NCI-H1694 treated with DMSO at 0.1 percent for 48 hours (cell line): ENCODE measurements at places on chromosomes 6 and 20.

DNA sequence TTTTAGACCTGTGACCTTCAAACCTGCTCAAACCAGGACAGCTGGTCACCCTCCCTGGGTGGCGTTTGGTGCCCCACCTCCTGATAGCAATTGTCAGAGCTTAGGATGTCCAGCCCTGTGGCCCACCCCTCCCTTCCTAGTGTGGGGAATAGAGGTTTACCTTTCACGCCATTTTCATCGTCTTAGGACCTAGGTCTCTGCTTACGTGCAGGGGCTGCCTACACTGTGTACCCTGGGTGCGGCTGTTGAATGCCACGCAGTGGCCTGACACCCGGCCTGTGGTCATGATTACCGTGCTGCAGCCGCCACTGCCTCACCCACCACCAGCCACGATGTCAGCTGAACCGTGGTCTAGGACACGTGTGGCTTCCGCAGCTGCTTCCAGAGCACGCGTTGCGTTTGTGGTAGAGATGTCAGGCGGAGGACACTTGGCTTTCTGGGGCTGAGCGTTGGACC lies 157.3 kb downstream of the DTNBP1 start:
- DNase-seq = no peak

- DNase-seq = no peak
Observed at GRCh38 chr6:21144928-21145327, 448.6 kb upstream of the SOX4 start.

DNA sequence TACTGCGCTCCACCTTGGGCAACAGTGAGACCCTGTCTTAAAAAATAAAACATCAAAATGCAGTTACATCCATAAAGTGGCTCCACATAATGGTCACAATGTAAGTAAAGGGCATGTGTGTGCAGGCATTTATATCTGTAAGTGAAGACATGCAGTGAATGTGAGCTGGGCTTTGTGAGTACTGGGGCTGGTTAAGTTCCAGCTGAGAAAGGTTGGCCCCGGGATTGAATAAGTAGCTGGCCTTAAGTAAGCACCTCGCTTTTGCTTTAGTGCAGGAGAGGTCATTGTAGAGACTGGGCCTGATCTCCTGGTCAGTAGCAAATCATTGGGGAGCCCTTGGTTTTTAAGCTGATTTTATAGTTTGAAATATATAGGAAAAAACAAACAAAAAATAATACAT lies 8.0 kb downstream of the QKI start:
- no peak for DNase-seq

DNA sequence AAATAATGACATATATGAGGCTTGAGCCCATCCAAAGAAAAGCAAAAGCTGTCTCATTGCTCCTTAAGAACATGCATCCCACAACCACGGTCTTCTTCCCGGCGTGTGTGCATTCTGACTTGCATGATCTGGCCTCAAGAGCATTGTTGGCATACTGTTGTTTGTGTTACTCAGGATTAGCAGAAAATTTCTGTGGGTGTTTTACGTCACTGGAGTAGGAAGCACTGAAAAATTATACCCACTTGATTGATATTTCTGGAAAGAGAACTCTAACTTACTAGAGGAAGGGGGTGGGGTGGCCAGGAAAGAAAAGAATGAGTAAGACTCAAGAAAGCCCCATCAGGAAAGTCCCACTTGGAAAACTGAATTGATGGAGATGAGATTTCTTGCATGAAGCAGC lies 326.2 kb upstream of the PRDM1 start:
- DNase-seq = no peak

- DNase-seq = no peak
Observed at GRCh38 chr6:31634131-31634530, 13.6 kb downstream of the PRRC2A start.

DNA sequence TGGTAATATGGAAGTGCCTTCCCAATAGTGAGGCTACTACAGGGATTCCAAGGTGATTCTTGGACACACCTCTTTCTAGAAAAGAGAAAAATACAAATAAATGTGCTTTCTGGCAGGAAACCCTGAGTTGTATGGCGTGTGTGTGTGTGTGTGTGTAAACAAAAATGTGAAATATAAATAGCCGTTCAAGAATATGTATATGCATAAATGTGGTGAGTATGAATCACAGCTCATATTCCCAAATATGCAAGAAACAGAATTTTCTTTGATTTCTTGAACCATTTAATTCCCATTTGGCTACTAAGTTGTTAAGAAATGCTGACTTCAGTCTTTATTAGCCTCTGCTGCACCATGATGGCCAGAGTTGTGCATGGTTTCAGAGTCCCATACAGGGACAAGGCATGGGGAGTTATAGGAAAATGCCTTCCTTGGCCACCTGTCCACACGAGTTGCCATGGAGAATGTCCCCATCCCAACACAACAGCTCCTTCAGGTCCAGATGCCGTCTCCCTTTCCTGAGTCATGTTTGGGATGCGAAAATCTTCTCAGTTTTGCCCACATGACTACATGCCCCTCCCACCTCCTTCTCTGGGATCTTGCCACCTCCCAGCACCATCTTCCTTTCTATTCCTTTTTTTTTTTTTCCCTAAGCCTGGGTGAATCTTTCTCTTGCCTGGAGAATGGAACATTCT lies 312.4 kb upstream of the ECI2 start:
- no peak for DNase-seq

GRCh38 chr6:16602035-16602434 lies 159.2 kb downstream of the ATXN1 start:
- no peak for DNase-seq
